Urothelium cell line (cell line): ENCODE measurements at places on chromosomes 4 and X.

- DNase-seq = no peak
Measured at GRCh38 chr4:188811121-188811520, 671.9 kb downstream of the TRIML1 start.

DNA sequence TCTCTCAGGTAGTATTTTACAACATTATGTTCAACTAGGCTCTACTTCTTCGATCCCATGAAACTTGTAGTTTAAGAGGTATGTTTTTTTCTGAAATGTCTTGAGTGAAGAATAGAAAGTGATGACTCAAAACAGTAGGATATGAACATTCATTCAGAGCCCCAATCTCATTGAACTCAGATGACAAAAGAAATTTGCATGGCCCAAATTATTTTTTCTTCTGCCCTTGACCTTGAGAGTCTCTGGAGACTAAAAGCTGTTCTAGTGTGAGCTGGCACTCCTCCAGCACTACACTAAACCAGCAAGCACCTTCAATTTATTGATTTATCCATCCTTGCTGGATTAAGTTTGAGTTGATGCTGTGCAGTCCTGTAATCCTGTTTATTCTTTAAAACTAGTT is 4.0 kb downstream of the DCLK2 start:
- no peak for DNase-seq

GRCh38 chrX:100747090-100747489 is 15.2 kb upstream of the SYTL4 start:
- no peak for DNase-seq

DNA sequence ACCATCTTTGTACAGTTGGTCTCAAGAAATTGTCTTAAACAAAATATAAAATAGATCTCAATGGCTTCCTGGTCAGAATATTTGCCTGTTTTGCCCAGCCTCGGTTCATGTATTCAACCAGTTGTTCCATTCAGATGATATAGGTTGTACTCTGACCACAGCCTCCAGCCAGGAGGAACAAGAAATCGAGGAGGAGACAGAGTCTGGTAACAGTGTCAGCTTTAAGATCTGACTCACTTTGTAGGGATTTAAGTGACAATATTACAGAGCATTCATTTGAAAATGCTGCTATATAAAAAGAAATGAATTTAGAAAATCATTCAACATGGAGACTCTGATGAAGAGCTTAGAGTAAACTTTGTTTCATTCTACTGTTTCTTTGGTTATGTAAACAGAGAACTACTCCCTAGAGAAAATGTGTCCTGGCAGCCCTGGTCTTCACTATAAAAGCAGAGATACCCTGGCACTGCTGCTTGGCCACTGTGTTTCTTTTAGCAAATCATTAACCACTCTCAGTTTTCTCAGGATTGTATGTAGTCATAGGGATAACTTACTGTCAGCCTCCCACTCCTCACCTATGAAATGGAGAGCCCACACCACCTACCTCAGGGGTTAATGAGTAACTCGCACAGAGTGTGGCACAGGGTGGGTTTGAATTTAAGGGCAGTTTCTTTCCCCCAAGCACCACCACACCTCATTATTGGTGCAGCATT is 53.5 kb downstream of the PAGE2 start:
- no peak for DNase-seq

GRCh38 chr4:113899271-113900070 is 80.0 kb downstream of the ARSJ start:
- no peak for DNase-seq

GRCh38 chr4:38751341-38752010 is 31.3 kb downstream of the TLR10 start:
- no peak for DNase-seq

GRCh38 chr4:165328708-165329107 is 1.2 kb downstream of the MSMO1 start:
- DNase-seq = no peak
